ENCODE measurements at places on chromosomes 6 and 20.

- DNase-seq = no peak
These were observed 11.0 kb upstream of the MYBL2 start for GRCh38 chr20:43655937-43656336.

DNA sequence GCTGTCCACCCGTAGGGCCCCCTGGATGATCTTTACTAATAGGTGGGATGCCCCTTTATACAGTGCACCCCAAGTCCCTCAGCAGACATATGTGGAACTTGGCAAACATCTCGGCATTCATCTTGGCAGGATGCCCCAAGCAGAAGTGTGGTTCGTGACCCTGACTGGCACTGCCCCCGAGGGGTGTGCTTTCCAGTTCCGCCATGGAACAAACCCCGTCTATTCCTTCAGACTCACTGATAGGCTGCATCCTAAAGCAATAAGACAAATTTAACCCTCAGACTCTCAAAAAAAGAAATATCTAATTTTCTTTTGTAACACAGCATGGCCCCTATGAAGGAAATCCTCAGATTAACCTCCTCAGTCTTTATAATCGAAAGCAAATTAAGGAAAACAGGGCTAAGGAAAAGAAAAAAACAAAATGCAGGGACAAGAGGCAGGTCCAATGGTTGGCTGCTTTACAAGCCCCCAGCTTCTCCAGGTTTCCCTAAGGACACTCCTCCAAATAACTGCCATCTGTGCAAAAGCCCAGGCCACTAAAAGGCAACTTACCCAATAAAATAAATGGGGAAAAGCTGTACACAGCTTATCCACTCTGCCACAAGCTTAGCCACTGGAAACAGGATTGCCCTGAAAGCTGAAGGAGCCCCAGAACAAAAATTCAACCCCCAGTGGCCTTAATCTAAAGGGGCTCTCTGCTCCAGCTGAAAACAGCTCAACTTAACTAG lies 30.5 kb upstream of the RIPK1 start:
- DNase-seq = no peak

- no peak for DNase-seq
These were observed 209.3 kb downstream of the RNF144B start for GRCh38 chr6:18596531-18596835.

GRCh38 chr6:154783229-154783628 lies 50.0 kb downstream of the SCAF8 start:
- DNase-seq = no peak

- no peak for DNase-seq
These were observed 672.3 kb downstream of the UTRN start for GRCh38 chr6:144957236-144957937.

DNA sequence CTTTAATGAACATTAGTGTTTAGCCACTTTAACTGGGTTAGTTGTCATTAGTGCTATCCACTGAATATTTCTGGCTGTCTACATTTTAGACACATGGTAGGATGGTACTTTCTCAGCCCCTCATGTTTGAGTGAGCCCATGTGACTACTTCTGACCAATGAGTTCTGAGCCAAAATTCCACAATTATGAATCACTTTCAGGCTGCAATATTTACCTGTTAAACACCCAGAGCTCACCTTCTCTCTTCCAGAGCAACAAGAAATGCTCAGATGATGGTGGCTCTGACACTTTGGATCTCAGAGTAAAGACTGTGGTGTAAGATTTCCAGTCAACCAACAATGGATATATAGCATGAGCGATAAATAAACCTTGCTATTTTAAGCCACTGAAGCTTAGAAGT lies 24.8 kb downstream of the SPACA1 start:
- DNase-seq = no peak

DNA sequence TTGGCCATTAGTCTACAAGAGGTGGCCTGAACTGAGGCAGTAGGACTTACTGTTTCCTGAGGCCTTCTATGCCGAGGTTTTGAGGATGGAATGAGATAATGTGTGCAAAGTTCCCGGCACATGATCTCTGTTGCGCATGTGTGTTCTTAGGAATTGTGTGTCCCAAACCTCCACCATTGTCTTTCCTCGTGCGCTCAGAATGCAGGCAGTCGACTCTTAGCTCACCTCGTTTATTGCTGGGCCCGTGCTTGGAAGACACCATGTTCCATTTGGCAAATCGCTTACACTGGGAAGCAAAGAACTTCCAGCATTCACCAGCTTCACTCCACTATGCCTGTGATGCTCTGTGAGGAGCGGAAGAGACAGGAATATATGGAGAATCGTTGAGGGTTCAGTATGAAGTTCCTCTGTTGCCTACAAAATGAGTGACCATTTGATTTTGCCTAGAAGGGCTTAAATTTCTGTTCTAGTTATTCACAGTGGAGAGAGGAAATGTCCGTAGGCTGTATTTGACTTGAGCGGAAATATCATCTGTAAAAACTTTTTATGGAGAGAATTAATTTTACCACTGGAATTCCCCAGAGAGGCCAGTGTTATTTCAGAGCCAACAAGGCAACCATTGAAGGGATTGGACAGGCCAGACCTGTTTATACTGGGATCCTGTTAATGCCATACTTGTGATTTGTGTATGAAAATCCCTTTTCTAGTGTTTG lies 75.7 kb upstream of the CLDN20 start:
- DNase-seq = no peak

DNA sequence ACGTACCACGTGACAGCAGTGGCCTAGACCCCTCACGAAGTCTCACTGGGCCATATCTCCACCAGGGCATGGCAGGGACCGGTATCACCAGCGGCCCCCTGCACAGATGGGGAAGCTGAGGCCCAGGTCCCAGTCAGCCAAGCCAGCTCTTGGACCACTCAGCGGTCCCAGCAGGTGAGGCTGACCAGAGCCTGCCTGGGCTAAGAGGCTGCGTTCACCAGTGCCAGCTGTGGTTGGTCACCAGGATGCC lies 2.6 kb upstream of the MRGBP start:
- no peak for DNase-seq

- DNase-seq = peak; percentile 28
These were observed 42.6 kb upstream of the SUPT3H start for GRCh38 chr6:45420083-45420908.

DNA sequence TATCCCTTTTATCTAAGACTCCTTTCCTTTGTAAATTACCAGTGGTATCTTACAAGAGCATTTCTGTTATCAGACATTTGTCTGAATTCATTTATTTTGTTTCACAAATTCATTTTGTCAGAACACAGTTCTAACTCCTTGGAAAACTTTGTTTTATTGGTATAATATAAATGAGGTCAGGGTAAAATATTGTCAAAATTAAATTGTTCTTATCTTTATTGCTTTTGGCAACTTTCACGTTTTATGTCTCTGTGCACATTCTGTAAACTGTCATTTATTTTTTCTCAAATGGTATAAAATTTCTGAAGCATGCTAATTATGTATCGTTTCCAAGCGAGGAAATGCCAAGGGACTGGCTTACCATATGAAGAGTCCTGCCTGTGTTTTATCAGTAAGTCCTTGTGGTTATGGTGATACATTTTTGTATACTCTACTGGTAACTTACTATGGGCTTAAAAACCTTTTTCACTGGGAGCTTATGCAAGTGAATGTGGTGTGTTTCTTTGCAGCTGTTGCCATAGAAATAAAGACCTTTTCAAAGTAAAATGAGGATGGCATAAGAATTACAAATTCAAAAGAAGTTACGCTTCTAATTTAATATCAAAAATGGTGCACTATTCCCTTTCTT lies 214.2 kb downstream of the COL19A1 start:
- DNase-seq = no peak

- no peak for DNase-seq
These were observed 77.5 kb downstream of the CDH22 start for GRCh38 chr20:46230801-46231282.

- no peak for DNase-seq
These were observed 7.7 kb upstream of the KLHL31 start for GRCh38 chr6:53673162-53673727.

DNA sequence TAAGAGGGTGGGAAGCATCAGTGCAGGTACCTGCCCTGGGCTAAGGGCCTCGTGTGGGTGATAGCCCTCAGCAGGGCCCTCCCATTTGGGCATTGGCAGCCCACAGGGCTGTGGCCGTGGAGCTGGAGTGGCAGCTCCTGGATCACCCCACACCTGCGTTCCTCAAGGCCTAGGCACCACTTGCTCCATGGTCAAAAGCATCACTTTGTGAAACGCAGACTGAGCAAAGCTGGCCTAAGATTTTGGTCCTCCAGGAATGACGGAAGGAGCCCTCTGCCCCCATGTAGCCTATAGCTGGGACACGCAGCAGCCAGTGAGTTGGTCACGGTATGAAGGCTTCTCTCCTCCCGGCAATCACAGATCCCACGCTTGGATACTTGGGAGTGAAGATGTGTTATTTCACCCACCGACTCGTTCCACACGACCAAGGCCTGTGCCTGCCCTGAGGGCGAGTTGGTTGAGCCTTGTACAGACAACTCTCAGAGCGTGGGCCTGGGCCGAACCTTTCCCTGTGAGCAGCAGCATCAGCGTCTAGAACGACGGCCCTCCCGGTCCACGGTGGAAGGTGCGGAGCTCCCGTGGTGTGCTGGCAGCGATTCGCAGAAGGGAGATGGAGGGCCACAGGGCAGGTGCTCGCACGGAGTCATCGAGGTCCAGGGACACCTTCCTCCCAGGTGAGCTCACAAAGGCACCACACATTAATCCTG lies 39.7 kb downstream of the THBS2 start:
- no peak for DNase-seq

DNA sequence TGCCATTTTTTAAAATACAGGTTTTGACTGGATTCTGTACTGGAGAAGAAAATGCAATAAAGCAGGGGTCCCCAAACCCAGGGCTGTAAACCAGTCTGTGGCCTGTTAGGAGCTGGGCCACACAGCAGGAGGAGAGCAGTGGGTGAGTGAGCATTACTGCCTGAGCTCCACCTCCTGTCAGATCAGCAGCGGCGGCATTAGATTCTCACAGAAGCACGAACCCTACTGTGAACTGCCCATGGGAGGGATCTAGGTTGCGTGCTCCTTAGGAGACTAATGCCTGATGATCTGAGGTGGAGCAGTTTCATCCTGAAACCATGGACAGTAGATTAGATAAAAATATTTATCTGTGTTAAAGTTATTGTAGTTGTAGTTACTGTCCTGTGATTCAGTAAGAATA lies 21.1 kb upstream of the FBXO9 start:
- DNase-seq = no peak

DNA sequence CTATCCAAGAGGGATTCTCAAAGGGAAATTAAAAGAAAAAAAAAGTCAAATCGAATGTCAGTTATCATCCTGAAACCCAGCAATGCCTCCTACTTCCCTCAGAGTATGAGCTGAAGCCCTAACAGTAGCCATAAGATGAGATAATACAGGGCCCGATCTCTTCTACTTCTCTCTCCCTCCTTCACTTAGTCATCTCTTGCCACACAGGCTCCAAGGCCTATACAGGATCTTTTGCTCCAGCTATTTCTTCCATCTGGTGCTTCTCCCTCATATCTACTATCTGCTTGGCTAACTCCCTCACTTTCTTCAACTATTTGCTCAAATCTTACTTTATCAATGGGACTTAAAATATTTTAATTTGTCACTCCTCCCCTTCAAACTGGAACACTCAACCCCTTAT lies 215.3 kb downstream of the RNGTT start:
- no peak for DNase-seq

DNA sequence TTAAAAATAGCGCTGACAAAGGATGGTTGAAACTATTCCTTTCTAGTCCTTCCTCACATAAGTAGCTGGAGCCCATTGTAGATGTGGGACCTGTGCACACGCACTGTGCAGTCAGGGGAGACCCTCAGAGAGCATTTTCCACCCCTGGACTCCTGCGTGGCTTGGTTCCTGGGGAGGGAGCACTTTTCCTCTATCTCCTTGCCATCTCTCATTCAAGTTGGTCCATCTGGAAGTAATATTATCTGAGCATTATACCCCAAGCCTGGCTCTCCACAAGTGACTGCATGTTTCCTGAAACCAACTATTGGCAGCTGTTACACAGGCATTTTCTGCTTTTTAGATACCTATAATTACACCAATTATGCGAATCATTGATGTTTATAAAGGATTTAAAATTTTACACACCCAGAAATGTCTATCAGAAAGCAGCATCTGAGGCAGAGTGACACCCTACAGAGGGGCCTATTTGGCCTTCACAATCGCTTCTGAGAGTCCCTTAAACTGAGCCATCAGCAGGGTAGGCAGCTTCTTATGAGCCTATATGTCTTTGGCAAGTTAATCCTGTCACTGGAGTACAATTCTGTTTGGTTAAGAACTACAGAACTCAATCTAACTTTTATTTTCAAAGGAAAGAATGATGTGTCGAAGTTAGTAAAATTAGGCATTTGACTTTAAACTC lies 18.7 kb downstream of the SOX4 start:
- DNase-seq = no peak

GRCh38 chr6:98769546-98769945 lies 64.8 kb upstream of the POU3F2 start:
- DNase-seq = no peak

DNA sequence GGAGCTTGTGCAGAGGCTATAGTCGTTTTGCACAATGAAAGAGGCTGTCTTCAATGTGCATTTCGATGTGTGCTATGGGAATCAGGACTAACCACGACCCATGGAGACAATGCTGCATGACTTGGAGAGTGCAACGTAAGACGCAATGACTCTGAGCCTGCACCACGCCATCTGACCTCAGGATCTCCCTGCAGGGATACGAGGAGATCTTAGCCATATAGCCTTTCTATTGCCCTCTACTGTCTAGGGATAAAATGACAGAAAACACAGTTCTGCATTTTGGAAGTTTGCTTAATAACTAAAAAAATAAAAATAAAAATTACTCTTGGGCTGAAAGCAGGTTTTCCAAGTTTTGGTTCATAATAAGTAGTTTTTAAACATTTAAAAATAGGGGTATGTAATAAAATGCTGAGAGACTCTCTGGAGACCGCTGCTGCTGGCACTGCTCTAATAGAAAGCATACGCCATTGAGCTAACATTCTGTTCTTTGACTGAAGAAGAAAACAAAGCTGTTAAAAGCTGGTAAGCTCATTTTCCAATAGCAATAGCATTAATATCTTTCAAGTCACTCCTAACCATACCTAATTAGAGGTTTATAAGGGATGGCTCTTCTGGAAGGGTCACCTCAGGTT lies 87.2 kb downstream of the PDE7B start:
- no peak for DNase-seq

DNA sequence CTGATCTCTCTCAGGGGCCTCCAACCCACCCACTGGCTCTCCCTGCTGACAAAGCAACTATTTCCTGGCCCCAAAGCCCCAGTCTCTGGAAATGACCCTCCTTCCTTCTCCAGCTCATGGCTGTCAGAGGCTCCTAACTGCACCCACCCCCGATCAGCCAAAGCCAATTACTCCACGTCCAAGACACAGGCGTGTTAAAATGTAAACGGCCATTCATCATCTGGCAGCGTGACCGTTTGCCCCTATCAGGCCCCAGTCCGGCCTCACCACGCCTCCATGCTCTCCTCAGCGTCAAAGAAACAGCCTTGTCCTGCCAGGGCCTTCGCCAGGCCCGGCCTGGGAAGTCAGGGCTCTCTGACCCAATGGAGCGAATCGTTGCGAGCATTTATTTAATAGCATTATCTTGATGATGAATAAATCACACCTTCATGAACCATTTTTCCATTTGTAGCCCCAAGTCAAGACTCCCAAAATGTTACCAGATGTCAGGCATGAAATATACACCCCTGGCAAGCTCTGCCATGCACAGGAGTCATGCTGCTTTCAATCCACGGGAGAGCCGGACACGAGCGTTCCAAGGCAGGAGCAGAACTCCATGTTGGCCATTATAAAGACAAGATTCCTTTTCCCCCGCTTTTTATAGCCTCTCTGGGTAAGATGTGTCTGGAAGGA lies 17.7 kb downstream of the RIPOR3 start:
- no peak for DNase-seq
